Central memory CD8-positive, alpha-beta T cell (primary cell): ENCODE measurements at places on chromosomes 13 and 19.

DNA sequence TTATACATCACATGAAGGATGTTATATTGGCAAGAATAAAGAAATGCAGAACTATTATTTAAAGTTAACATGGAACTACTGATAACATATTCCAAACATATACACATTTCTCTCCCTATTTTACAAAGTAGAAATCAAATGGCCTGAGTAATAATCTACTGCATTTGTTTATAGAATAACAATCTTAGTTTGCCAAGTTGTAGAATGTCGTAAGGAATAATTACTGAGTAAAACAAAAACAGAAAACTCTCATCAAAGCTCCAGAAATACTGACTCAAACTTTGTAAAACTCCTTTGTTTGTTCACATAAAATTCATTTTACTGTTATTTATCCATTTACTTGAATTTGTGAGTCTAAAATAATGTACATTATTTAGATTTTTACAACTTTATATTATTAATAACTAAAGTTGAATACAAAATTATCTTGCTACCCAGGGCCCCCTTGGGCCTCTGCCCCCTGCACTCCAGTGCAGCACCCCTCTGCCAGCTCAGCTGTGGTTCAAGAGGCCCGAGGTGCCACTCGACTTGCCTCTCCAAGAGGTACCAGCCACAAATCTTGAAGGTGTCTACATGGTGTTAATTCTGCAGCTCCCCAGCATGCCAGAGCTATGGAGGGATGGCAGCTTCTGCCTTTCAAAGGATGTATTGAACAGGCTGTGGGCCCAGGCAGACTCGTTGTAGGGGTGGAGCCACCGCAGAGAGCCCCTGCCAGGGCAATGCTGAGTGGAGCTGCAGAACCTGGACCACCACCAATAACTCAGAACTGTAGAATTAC lies 2819.7 kb downstream of the PCDH9 start:
- no peak for DNase-seq

GRCh38 chr19:55676383-55676782 lies 1.4 kb downstream of the EPN1 start:
- no peak for DNase-seq

GRCh38 chr13:99314640-99315176 lies 7.5 kb upstream of the GPR183 start:
- DNase-seq = no peak

- DNase-seq = no peak
Observed at GRCh38 chr13:36157480-36157879, 26.3 kb upstream of the DCLK1 start.

DNA sequence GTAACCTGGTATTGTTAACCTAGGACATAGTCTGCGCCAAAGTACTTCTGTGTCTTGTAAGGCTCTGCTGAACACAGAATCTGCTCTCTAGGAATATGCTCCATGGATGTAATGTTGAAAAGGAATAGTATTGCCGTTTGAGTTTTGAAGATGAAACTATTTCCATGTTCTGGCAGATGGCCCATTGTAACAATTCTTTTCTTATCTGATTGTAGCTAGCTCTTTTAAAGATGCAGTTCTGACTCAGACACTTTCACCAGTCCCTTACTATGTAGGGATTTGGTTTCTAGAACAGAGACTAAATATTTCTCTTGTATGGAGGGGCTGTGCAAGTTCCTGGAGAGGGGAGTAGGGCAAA lies 185.6 kb downstream of the MTUS2 start:
- DNase-seq = no peak

DNA sequence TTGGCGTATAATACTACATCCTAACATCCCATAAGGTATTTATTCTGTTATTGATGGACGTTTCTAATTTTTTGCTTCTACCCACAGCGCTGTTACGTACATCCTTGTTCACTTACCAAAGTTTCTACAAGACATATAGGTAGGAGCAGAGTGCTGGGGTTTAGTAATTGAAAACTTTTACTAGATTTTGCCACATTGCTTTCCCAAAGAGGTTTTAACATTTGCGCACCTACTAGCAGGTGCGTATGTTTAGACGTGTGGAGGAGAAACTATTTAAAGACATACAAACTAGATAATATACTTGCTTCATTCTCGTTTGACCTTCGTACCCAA lies 559 bp upstream of the RPL21 start:
- DNase-seq = no peak

GRCh38 chr19:43747557-43748204 lies 7.1 kb downstream of the SMG9 start:
- no peak for DNase-seq

GRCh38 chr13:107361666-107362065 lies 793.7 kb upstream of the ARGLU1 start:
- no peak for DNase-seq

- DNase-seq = no peak
Observed at GRCh38 chr13:113531041-113531873, 40.7 kb upstream of the DCUN1D2 start.

DNA sequence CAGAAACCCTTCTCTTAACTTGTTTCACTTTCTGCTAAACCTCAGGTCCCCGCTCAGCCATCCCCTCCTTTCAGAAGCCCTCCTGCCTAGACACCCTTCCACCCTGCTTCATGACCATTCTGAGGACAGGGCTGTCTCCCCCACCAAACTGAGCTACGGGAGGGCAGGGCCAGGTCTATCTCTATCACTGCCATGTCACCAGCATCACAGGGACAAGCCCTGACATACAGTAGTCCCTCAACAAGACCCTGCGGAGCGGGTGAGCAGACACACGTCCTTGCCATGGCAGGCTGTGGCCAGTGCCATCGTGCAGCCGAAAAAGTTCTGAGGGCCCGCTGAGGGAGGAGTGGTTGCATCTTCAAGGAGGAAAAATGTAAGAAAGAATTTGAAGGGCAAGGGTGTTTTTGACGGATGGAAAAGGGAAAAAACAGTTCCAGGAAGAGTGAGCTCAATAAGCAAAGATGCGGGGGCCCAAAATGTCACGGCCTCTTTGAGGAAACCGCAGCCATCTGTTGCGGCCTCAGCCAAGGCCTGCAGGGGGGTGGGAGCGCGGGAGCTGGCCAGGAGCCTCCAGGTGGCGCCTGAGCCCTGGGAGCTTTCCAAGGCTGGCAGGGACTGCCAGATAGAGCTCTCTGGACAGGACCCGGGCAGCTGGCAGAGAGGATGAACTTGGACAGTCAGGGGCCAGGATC lies 8.1 kb downstream of the PTGIR start:
- no peak for DNase-seq

- no peak for DNase-seq
Observed at GRCh38 chr13:106117035-106117434, 418.4 kb downstream of the EFNB2 start.

DNA sequence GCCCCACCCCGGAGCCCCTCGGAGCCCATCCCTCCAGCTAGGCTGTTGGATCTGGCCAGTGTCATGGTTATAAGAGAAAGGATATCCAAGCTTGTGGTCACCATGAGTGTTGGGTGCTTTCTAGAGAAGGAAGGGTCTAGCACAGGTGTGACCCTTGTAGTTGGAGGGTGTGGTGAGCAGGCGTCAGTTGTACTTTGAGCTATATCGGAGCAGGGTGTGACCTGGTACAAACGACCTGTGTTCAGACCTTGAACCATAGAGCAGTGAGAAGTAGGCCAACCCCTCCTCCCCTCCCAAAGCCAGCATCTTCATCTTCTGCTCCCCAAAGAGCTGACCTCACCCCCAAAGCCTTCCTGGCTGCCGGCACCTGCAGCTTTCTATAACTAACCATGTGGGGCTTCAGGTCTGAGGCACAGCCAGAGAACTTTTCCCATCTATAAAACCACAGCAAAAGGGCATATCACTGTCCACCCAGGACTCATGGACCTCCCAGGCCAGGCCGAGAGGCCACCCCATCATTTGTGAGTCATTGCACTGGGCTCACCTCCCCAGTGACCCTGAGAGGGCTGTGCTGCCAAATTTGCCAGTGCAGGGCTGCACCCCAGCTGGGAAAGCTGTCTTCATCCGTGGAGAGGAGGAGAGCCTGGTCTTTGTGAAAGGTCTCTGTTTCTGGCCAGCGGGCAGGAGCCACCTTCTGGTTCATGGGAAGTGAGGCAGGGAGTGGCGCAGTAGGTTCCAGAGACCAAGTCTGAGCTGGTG lies 14.2 kb downstream of the RAB8A start:
- no peak for DNase-seq

DNA sequence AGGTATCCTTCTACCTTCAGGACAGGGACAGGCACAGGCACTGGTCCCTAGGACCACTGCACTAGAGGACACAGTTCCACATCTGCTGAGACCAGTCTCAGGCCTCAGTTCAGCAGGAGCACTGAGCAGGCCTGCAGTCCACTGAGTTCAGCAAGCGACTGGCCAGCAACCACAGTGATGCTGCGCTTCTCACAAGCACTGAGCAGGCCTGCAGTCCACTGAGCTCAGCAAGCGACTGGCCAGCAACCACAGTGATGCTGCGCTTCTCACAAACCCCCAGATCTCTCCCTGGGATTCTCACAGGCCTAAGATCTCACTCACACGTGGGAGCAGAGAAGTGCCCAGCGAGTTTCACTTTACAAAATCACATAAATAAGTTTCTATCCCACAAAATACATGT lies 140.6 kb downstream of the IRS2 start:
- no peak for DNase-seq

DNA sequence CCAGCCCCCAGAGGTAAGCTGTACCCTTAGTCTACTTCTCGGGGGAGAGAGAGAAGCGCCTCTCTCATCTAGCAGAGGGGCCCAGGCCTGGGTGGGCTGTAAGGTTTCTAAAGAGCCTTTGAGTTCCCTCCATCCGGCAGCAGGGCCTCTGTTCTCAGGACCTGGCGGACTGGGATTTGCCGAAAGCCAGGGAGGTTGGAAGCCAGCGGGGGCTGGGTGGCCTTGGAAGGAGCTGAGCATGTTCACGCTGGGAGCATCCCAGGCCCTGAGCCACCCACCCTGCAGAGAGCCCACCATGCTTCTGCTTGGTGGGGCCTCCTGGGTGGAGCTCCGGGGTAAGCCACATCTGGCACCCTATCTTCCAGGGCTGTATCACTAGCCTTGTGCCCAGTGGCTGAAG lies 7.8 kb downstream of the SLC7A10 start:
- DNase-seq = no peak

GRCh38 chr19:48982280-48982679 lies 10.8 kb downstream of the GYS1 start:
- DNase-seq = no peak

GRCh38 chr19:14868497-14868896 lies 17.4 kb downstream of the OR7A17 start:
- DNase-seq = no peak

- DNase-seq = no peak
Observed at GRCh38 chr13:24148414-24149235, 11.9 kb upstream of the SPATA13 start.

- no peak for DNase-seq
Observed at GRCh38 chr13:94480672-94481145, 1.2 kb upstream of the DCT start.

DNA sequence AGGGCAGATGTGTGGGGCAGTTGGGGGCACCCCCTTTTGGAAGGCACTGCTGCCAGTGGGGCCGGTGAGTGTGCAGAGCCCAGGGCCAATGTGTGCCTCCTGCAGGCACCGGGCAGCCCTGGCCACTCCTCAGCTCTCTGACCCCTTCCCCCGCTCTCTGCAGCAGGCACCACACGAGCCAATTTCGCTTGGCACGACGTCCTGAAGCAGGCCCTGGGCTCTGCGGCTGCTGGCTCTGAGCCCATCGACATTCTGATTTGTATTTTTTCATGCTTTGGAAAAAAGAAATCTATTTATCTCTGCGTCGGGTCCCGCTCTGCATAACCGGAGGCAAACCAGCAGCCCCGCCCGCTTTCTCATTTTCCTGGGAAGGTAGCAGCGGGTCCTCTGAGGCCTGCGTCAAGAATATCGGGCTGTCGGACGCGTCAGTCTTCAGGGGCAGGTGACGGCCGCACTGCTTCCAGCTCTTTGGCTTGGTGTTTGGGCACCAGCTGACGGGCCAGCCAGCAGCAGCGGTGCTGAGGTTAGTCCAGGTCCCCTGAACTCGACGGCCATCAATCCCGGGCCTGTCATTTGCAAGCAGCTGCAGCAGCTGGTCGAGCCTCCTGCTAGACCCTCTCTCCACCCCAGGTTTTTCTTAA lies 134.3 kb downstream of the KDM4B start:
- no peak for DNase-seq
